ENCODE measurements at places on chromosomes 11 and 22. TPM values are rescaled to one million over a fixed set of nuclear protein-coding genes. Genes with fewer than 3 reads are reported as not detected.

The OR2AT4 gene
- not detected for total RNA-seq

GRCh38 chr22:45218976-45219375 lies 21.7 kb downstream of the KIAA0930 start:
- DNase-seq: no peak

The PARVB gene
- total RNA-seq: 21.4 TPM

DNA sequence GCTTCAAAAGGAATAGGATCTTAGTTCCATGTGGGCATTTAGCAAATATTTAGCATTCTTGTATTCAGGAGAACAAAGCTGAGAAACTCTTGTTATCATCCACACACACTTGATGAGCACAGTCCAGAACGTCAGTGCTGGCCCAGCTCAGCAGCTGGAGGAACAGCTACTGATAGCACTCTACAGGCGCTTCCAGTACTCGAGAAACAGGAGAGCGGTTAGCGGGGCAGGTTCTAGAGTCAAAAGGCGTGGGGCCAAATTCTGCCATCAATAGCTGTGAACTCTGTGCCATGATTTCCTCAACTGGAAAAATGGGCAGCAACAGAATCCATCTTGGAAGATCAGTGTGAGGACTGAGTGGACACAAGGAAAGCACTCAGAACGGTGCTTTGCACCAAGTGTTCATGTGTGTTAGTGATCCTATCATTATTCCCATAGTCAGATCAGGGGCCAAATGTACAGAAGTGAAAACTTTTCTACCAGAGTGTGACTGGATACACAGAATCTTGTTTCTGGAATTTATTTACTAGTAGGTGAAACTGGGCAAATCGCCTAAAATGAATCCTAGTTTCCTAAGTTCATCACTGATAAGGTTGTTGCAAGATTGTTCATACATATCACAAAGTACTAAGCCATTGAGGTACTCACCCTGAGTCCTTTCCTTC lies 3.2 kb downstream of the JOSD1 start:
- DNase-seq: no peak

DNA sequence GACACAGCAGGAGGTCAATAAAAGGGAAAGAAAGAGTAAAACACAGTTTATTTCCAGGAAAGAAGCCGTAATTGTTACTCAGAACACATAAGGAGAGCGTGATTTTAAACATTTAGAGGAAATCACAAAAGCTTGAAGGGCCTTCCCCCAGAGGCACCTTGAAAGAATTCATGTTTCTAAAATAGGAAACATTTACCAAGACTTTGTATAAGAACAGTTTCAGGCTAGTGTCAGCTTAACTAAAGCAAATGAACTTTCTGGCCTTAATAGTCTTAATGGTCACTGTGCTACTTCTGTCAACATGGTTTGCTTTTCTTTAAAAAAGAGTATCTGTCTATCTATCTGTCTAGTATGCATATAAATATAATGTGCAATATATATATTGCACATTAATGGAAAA lies 208.8 kb downstream of the CNTN5 start:
- DNase-seq: no peak

GRCh38 chr11:26708736-26709456 lies 13.0 kb downstream of the SLC5A12 start:
- no peak for DNase-seq

DNA sequence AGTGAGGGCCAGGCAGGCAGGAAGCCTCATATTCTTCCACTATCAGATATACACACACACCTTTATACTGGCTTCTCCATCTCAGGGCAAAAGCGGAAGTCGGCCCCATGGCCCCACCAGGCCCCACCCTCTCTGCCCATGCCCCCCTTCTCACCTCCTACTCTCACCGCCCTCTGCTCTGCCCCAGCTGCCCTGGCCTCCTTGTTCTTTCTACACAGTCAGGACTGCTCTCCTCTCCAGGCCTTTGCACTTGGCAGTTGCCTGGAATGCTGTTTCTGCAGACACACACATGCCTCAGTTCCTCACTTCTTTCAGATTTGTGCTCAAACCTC lies 25.3 kb downstream of the OTOG start:
- DNase-seq: no peak

- no peak for DNase-seq
Measured at GRCh38 chr11:57624864-57625263, 24.8 kb downstream of the YPEL4 start.

The OSM gene
- not detected for total RNA-seq

The DBX1 gene
- total RNA-seq: not detected

The RAB3IL1 gene
- total RNA-seq: 18.1 TPM

The LRRC51 gene
- 10.8 TPM for total RNA-seq

The SYCE3 gene
- not detected for total RNA-seq

- DNase-seq: no peak
Measured at GRCh38 chr11:128291007-128291406, 296.4 kb downstream of the ETS1 start.

DNA sequence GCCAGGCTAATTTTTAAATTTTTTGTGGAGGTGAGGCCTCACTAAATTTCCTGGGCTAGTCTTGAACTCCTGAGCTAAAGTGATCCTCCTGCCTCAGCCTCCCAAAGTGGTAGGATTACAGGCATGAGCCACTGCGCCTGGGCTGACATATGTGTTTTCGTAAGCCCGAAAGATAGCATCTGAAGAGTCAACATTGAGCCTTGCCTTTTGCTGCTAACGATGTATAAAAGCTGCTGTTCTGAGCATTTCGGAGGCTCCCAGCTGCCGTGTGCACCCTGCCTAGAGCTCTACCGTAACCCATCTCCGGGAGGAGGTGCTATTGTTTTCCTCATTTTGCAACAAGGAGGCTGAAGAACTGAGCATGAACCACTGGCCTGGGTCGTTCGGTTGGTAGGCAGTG lies 18.1 kb upstream of the PPP6R3 start:
- no peak for DNase-seq

DNA sequence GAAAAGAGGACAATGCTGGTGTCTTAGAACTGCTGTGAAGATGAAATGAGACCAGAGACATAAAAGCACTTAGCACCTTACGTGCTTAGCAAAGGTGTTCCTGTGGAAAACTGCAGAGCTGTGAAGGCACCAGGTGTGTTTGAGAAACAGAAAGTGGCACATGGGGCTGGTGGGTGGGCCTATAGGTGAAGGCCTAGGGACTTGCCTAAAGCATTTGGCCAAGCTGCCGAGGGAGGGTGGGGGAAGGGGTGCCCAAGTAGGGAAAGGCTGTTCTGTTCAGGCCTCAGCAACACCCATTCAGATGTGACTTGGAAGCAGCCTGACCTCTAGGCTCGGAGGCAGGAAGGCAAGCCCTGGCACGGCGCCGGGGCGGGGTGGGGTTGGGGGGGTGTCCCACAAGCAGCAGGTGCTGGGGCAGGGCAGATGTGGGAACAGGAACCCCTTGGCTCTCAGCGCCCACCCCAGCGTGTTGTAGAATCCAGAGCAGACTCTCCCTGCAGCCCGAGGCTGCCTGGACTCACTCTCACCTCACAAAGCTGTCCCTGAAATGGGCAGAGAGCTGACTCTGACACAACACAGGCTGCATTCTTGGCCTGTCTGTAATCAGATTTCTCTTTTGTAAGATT lies 366.7 kb upstream of the NARS2 start:
- DNase-seq: no peak

The H19 gene
- 10.5 TPM for total RNA-seq

DNA sequence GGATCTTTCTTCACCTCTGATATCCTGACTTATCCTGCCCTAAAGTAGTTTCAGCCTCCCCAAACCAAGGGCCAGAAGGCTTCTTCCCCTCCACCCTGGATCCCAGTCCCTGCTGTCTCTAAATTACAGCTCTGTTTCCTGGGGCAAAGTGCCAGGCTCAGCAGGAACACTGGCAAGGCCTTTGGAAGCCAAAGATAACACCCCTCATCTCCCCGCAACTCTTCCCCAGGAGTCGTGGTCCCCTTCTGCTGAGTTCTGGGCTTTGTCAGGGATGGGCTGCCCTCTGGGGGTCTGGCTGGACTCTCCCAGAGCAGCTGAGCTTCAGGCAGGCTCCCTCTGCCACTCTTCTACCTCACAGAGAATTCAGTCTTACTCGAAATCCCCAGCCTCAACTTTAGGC lies 53.8 kb upstream of the AMPD3 start:
- DNase-seq: no peak
